Stimulated activated CD8-positive, alpha-beta memory T cell treated with anti-CD3 and anti-CD28 coated beads, Interleukin-7, amount 100 ng/mL, for 1 hour (primary cell): ENCODE measurements at places on chromosomes 4 and X.

- DNase-seq = no peak
Measured at GRCh38 chrX:16999275-16999674, 52.8 kb downstream of the REPS2 start.

GRCh38 chrX:1727531-1728027 lies 112.7 kb downstream of the ASMT start:
- DNase-seq = no peak

GRCh38 chrX:103170216-103170615 lies 44.7 kb upstream of the BEX4 start:
- DNase-seq = no peak

GRCh38 chrX:18461431-18461830 lies 36.0 kb downstream of the CDKL5 start:
- DNase-seq = no peak

- DNase-seq = no peak
Measured at GRCh38 chr4:128517096-128517738, 229.6 kb upstream of the PGRMC2 start.

- no peak for DNase-seq
Measured at GRCh38 chr4:1960170-1960825, 48.5 kb downstream of the NELFA start.

DNA sequence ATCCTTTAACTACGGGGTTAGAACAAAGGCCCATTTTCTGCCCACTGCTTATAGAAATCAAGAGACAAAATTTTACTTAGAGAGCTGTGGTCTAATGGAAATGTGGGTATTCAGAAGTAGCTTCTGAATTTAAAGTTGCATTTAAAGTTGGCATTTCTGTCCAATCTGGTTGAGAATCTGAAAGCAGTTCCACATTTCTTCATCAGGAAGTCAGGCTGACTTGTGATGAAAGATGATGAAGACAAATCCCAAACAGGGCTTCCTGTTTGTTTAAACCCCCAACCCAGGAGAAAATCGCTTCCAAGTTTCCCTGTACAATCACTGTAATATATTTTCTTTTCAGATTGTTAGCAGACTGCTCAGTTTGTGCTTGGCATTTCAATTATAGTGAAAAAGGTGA lies 345.3 kb downstream of the SPRY1 start:
- DNase-seq = no peak

DNA sequence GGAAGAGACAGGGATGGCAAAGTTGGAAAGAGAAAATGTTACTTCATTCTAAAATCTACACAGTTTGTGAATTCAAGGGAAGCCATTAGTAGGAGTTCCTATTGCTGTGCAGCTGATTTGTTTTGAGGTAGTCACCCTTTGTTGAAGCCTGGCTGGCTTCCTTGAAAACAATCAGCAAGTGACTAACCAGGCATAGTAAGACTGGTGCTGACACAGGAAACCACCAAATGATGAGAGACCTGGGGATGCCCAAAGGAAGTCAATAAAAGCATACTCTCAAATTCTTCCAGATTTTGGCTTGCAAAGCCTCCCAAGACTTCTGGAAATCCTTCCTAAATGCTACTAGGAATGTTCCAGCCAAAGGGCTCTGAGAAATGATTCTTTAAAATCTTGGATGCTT lies 23.9 kb upstream of the PRDM8 start:
- no peak for DNase-seq

DNA sequence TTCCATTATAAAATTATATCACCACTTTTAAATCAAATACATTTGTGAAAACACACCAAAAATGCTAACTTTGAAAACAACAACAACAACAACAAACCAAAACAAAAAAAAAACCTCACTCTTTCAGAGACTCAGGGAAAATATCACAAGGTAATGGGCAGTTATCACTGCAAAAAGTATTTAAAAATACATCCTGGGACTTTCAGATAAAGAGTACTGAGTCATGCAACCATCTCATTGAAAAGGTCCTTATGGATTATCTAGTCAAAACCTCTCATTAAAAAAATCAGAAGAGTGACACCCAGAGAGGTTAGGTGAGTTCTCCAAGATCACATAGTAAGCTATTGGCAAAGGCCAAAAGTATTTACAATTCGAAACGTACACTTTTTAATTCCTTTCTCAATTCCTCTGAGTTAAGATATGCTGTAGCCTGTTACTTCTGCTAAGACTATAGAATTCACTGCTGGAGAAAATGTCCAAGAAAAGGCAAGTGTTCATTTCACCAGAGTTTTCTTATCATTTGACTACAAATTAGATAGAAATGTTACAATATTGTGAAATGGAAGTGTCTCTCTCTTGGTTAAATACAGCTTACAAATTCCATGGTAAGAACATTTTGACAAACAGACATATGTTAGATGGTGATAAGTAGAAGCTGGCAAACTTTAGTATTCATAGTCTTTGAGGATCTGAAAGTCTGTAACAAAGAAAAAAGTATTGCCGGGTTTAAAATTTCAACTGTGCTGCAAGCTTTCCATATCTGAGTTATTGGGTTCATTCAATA lies 9.3 kb downstream of the STX18 start:
- no peak for DNase-seq

- no peak for DNase-seq
Measured at GRCh38 chrX:39910651-39911050, 187.1 kb downstream of the BCOR start.

DNA sequence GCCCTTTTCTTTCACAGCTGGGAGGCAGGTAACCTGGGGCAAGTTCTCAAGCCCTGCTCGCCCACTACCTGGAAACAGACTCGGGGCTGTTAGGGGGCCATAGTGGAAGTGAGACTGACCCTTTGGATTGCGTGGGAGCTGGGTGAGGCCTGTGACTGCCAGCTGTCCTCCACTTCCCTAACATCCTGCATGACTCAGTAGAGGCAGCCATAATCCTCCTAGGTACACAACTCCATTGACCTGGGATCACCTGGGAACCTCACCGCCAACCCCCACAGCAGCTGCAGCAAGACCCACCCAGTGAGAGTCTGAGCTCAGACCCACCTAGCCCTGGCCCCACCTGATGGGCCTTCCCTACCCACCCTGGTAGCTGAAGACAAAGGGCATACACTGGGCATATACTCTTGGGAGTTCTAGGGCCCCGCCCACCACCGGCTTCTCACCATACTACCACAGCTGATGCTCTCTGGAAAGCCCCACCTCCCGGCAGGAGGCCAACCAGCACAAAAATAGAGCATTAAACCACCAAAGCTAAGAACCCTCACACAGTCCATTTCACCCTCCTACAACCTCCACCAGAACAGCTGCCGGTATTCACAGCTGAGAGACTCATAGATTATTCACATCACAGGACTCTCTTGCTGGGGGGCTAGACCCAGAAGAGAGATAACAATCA lies 61.1 kb upstream of the DCTD start:
- DNase-seq = no peak

GRCh38 chrX:108224727-108225621 lies 133.4 kb downstream of the ATG4A start:
- no peak for DNase-seq

DNA sequence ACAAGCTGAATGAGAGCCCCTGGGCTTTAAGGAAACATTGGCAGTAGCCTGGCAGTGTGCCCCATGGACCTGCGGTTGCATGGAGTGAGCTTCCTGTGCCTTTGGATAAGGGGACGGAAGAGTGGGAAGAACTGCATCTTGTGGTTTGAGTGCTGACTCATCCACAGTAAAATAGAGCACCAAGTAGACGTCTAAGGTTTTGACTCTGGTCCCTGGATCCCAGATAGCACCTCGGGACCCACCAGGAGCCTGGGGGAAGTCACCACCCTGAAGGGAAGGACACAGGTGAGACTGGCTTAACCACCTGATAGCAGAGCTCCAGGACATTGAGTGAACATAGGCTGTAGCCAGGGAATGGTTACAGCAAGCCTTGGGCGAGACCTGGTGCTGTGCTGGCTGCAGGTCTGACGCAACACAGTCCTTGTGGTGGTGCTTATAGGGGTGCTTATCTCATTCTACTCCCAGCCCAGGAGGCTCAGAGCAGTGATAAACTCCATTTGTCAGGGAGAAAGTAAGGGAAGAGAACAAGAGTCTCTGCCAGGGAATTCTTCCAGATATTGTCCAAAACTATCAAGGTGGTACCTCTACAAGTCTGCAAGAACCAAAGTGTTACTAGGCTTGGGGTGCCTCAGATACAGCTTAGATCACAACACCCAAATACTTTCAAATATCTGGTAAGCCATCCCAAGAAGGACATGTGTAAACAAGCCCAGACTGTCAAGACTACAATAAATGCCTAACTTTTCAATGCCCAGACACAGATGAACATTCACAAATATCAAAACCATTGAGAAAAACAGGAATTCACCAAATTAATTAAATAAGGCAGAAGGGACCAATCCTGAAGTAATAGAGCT lies 123.6 kb upstream of the TET2 start:
- DNase-seq = no peak

GRCh38 chr4:107599841-107600240 lies 120.2 kb downstream of the PAPSS1 start:
- no peak for DNase-seq

- no peak for DNase-seq
Measured at GRCh38 chr4:137427411-137427810, 104.9 kb downstream of the PCDH18 start.

DNA sequence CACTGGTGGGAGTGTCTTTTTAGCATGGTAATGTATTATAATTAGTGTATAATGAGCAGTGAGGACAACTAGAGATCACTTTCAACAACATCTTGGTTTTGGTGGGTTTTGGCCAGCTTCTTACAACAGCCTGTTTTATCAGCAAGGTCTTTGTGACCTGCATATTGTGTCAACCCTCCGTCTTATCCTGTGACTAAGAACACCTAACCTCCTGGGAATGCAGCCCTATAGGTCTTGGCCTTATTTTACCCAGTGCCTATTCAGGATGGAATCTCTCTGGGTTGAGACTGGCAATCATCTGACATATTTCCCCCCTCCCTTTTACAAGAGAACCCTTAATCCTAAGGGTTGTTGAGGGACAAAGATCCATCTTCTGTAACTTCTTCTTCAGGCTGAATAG lies 21.9 kb upstream of the ADH4 start:
- DNase-seq = no peak

- no peak for DNase-seq
Measured at GRCh38 chr4:162644346-162644745, 480.5 kb upstream of the FSTL5 start.

- DNase-seq = no peak
Measured at GRCh38 chr4:10029403-10029802, 8.1 kb upstream of the SLC2A9 start.
